Sigmoid colon (tissue), 7 donors: ENCODE measurements at places on chromosomes 2 and 18. TPM values are rescaled to one million over a fixed set of nuclear protein-coding genes. Genes with fewer than 3 reads are reported as not detected.

- DNase-seq: no peak
- H3K27ac ChIP-seq: no peak overlapping the region
- no peaks in the 10 kb centered on the region for H3K36me3 ChIP-seq
- no peaks in the 10 kb centered on the region for H3K27me3 ChIP-seq
- H3K4me1 ChIP-seq: no peaks in the 10 kb centered on the region
- H3K4me3 ChIP-seq: no peak overlapping the region
Observed at GRCh38 chr2:36727550-36727949, 31.0 kb downstream of the VIT start.

Gene NT5C1B
- total RNA-seq: not detected

Gene C2orf92
- total RNA-seq: 6.0 TPM

GRCh38 chr2:195501746-195502145, 155.3 kb upstream of the SLC39A10 start:
- H3K36me3 ChIP-seq: no peaks in the 10 kb centered on the region
- no peak for DNase-seq
- no peaks in the 10 kb centered on the region for H3K4me1 ChIP-seq
- H3K27ac ChIP-seq: no peak overlapping the region
- H3K27me3 ChIP-seq: no peaks in the 10 kb centered on the region

Gene CGREF1
- total RNA-seq: 1.1 TPM

DNA sequence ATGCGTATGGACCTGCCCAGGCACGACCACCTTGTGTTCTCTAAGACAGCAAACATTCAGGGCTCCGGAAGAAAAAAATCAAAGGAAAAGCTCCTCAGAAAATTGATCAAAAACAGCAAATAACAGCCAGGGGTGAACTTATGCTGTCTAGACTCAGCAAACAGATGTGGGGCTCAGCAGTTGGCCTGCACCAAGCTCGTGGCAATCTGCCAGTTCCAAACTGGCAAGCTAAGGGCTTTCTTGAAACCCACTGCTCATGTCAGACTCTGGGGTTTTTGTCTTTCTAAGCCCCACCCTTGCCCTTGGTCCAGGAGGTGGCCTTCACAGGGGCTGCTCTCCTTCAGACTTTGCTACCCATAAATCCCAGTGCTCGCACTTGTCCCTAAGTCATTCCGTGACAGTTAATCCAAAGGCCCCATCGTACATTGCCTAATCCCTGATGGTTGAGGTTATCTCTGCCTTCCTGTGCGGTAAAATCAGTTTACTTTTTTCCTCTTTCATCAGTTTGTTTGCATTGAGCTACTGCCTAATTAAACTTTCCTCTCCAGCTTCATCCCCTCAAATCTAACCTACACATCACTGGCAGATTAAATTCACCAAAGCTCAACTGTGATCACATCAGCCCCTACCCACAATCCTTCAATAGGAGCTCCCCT, 408.0 kb downstream of the LRATD1 start:
- peaks cover 14% of the 10 kb centered on the region for H3K4me1 ChIP-seq
- no peak overlapping the region for H3K4me3 ChIP-seq
